CD8-positive, alpha-beta memory T cell (primary cell): ENCODE measurements at places on chromosomes 13 and 19.

DNA sequence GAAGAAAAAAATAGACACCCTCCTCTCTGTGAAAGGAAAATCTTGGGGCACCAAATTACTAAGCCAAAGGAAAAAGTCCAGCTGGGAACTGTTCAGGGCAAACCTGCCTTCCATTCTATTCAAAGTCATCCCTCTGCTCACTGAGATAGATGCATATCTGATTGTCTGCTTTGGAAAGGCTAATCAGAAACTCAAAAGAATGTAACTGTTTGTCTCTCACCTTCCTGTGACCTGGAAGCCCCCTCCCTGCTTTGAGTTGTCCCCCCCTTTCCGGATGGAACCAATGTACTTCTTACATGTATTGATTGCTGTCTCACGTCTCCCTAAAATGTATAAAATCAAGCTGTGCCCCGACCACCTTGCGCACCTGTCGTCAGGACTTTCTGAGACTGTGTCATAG, 216.0 kb upstream of the SOX1 start:
- no peak for DNase-seq

- DNase-seq = no peak
Measured at GRCh38 chr13:19634256-19634740, 839 bp downstream of the MPHOSPH8 start.

GRCh38 chr19:4556597-4557127, 2.8 kb downstream of the SEMA6B start:
- DNase-seq = no peak

GRCh38 chr19:16096280-16096855, 15.3 kb upstream of the RAB8A start:
- no peak for DNase-seq

- no peak for DNase-seq
Measured at GRCh38 chr13:44726214-44726613, 150.1 kb upstream of the TSC22D1 start.

- no peak for DNase-seq
Measured at GRCh38 chr13:95620030-95620824, 24.3 kb downstream of the DZIP1 start.
